Epithelial cell of proximal tubule (primary cell): ENCODE measurements at places on chromosomes 7 and 10. TPM values are rescaled to one million over a fixed set of nuclear protein-coding genes. Genes with fewer than 3 reads are reported as not detected.

The DNAH11 gene
- total RNA-seq, result 0.07 and 2.8 TPM in 2 replicates

The C10orf67 gene
- total RNA-seq, result 0.40 and 0.43 TPM in 2 replicates

The CDK6 gene
- 98.2 and 99.4 TPM in 2 replicates for total RNA-seq

The UPK3BL2 gene
- 1.0 and 2.2 TPM in 2 replicates for total RNA-seq

The WNT2 gene
- not detected in 2 replicates for total RNA-seq

The TCERG1L gene
- total RNA-seq, result 0.29 TPM in 1 of 2 replicates, not detected in the other

The NPY gene
- 0.43 TPM in 1 of 2 replicates, not detected in the other for total RNA-seq

The ERVW-1 gene
- not detected in 2 replicates for total RNA-seq

The ZNRF2 gene
- total RNA-seq, result 10.4 and 16.5 TPM in 2 replicates

The FGL2 gene
- not detected in 2 replicates for total RNA-seq

The RBP3 gene
- total RNA-seq, result not detected in 2 replicates

The TUBAL3 gene
- not detected in 2 replicates for total RNA-seq

The POMZP3 gene
- 4.2 and 7.4 TPM in 2 replicates for total RNA-seq

The LRIT1 gene
- total RNA-seq, result not detected in 2 replicates

The MACC1 gene
- total RNA-seq, result 12.4 and 33.2 TPM in 2 replicates

The KIAA1217 gene
- 18.7 and 20.2 TPM in 2 replicates for total RNA-seq

The SH2D4B gene
- not detected in 2 replicates for total RNA-seq

The RAPGEF5 gene
- total RNA-seq, result 2.3 and 8.3 TPM in 2 replicates

The TFPI2 gene
- 144 and 162 TPM in 2 replicates for total RNA-seq

The CFAP46 gene
- 1.1 and 2.2 TPM in 2 replicates for total RNA-seq

The NPC1L1 gene
- total RNA-seq, result 0.23 and 0.94 TPM in 2 replicates

The ANKRD30A gene
- not detected in 2 replicates for total RNA-seq

The AZGP1 gene
- not detected in 2 replicates for total RNA-seq

The IFIT5 gene
- 9.6 and 11.6 TPM in 2 replicates for total RNA-seq

The SPDYE2 gene
- not detected in 2 replicates for total RNA-seq

The SLC16A9 gene
- total RNA-seq, result 2.9 and 3.5 TPM in 2 replicates

The DIP2C gene
- 10.1 and 11.4 TPM in 2 replicates for total RNA-seq

The HECTD2 gene
- total RNA-seq, result 3.7 and 4.1 TPM in 2 replicates
